GM12864 (cell line): ENCODE measurements at places on chromosomes 3 and 15.

DNA sequence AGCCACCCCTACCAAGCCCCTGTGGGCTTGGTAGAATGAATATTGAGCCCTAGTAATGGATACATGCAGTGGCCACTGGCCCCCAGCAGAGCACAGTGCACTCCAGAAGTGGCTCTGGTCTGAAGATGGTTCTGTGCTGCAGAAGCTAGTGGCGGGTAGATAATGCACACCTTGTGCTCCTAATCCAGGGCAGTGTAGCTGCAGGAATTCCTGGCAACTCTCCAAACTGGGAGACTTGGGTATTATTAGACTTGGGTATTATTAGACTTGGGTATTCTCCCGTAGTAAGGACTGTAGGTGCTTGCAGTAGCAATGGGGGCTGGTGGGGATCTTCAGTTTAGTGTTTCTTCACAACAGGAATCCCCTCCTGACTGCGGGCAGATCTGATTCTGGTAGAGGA is 34.7 kb downstream of the NUSAP1 start:
- DNase-seq, result no peak

DNA sequence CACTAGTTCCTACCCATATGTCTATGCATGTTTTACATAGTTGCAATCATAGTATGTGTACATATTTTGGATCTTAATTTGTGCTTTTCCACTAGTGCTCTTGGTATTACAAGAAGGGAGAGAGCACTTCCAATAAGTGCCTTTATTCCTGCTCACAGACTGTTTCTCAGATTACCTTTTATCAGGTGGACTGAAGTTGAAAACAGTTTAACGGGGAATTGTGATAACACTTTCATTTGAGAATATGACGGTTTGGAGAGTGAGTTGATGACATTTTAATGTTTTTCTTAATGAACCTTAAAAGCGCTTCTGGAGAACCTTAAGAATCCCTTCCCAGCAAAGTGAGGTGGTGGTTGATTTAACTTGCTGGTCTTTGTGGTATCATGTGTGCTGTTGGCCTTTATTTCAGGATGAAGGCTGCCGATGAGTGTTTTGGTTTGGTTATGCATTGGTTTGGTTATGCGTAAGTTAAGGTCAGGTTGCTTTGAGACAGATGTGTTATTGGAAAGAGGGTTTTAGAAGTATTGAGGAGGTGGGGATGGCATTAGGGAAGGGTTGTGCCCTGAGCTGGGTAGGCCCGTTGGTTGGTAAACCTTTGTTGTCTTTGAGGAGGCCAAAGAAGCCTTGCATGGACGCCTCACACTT is 2.8 kb downstream of the EDEM1 start:
- no peak for DNase-seq

GRCh38 chr3:123739754-123740153 is 144.4 kb downstream of the MYLK start:
- no peak for DNase-seq

- DNase-seq, result no peak
These were observed 212.2 kb upstream of the PROK2 start for GRCh38 chr3:71997066-71997653.

DNA sequence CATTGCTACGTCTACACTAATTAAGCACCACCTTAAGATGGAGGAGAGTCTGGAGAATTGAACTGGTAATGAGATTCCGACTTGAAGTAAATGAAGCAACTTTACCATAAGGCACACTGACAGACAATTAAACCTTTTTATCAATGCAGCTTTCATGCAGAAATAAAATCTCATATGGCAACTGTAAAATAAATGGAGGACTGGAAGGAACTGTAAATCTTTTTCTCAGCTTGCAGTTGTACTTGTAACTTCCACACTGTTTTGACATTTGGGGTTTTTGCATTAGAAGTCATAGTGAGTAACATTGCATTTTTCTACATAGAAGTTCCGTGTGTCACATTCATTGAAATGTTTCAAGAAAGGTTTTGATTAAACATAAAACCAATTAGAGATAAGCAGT is 705.3 kb downstream of the NLGN1 start:
- no peak for DNase-seq

- DNase-seq, result no peak
These were observed at the start of gene CGNL1 for GRCh38 chr15:57375827-57376695. Gene CGNL1, plus strand, starts transcription at chr15:57376505. Its CDS starts 61,495 bp downstream, at chr15:57438000.

DNA sequence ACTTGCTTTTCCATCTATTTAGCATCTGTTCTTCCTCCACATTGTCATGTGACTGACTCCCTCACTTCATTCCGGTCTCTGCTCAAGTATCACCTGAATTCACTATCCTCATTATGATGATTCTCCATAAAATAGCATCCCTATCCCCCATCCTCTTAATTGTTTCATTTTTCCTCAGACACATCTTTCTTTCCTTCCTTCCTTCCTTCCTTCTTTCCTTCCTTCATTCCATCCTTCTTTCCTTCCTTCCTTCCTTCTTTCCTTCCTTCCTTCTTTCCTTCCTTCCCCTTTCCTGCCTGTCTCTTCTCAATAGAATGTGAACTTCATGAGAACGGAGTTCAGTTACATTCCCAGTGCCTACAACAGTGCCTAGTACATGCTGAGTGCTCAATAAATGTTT is 32.6 kb upstream of the MTHFS start:
- DNase-seq, result no peak

DNA sequence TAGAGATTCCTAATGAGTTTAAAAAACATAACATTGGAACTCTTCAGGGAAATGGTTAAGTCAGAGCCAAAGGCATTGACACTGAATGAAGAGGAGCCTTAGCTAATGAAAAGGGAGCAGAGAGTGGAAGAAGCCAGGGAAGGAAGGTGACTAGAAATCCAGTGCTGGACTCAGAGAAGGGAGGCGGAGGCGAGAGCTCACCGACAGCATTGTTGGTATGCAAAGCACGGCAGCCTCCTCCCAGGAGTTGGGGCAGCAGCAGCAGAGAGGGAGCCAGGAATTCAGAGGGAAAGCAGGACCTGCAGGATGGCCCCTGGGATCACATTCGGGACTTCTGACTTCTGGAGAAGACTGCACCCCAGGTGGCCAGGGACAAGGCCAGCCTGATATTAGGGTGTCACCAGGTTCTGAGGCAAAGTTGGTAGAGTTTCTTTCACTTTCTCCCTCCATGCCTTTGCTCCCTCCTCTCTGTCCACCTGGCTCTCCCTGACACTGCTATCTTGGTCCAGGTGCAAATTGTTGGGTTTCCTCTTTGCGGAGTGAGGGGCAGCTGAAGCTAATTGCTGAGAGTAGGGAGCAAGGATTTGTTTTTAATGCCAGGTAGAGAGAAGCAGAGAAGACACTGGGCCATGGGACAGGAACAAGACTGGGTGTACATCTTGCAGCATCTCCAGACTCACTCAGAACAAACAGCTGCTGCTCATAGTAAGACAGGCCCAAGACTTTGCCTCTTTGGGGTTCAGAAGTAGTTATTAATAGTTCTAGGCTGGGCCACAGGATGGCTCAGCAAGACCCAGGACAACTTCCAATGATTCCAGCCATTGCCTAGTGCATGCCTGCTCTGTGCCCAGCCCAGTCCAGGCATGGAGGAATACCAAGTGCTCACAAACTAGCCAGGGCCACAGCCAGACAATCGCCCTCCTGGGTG is 157.9 kb downstream of the TLE3 start:
- DNase-seq, result no peak

GRCh38 chr15:58070801-58071418 is 5.4 kb upstream of the ALDH1A2 start:
- peak; percentile 4 for DNase-seq

DNA sequence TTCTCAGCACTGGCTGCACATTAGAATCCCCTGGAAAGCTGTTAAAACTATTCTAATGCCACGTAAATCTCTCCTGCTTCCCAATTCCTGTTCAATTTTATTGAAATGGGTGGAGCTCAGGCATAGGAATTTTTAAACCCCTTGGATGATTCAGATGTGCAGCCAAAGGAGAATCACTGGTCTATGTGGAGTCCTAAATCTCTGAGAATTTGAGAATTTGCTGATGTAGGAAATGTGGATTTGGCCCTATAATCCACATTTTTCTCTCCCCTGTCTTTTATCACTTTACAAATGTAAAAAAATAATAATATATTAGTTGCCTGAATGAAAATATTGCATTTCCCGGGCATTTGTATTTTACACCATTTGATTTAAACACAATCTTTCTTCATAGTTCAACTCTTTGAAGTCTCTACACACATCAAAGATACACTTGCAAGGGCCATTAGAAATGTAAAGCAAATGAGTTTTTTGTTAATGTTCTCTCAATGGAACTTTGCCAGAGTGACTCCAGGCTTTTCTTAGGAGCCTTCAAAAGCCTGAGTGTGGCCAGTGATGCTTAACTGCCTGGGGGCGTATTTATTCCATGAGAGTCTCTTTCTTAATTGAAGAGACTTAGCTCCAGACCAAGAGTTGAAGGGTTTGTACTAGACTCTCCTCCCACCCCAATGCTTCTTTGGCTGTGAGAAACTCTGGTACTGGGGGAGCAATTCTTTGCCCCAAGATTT is 48.8 kb upstream of the PTX3 start:
- no peak for DNase-seq

DNA sequence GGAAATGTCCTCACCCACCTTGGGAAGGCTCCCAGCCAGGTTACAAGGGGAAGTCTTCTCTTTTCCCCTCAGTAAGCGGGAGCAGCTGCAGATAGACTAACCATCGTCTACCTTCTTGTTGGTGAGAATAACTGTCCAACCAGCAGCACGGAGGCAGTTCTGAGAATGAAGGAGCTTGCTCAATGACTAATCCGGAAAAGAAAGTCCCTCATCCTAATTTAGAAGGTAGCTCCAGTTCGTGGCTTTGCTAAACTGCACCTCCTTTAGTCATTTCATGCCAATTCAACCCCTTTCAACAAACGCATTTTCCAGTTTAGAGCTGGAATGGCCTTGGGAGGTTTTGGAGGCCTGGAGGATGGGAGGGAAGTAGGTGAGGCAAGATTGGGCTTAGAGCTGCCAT is 527.4 kb upstream of the PROK2 start:
- peak; percentile 26 for DNase-seq

DNA sequence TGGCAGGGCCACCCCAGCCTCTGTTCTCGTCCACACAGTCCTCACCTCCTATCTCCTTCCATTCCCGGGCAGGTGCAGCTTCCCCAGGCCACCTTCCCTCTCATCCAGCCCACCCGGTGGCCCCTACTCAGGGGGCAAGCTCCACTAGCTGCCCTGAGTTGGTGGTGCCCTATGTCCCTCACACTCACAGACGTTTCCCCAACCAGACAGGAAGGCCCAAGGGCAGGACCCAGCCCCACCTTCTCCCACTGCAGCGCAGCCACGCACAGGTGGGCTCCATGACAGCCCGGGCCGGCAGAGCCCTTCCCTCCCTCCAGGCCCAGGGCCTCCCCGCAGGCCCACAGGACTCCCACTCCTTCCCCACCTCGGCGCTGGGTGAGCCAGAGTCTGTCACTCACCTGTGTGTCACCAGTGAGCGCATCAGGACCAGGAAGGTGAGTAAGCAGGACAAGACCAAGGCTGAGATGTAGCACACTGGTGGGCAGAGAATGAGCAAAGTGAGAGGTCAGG is 11.1 kb downstream of the ISLR start:
- no peak for DNase-seq

DNA sequence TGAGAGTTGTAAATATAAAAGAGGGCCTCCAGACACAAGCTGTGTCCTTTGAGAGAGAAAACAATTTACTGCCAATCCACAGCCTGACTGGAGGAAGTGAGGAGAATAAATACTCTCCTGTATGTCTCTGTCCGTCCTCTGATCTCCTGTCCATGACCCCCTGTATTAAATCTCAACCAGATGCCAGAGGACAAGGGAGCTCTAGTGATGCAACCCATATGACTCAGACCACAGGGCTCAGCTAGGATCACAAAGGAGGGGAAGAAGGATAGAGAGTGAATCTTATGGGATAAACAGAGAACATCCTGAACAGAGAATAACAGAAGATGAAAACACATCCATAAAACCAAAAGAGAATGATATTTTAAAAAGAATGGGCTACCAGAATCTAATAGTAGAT is 482.6 kb downstream of the PLOD2 start:
- DNase-seq, result no peak

DNA sequence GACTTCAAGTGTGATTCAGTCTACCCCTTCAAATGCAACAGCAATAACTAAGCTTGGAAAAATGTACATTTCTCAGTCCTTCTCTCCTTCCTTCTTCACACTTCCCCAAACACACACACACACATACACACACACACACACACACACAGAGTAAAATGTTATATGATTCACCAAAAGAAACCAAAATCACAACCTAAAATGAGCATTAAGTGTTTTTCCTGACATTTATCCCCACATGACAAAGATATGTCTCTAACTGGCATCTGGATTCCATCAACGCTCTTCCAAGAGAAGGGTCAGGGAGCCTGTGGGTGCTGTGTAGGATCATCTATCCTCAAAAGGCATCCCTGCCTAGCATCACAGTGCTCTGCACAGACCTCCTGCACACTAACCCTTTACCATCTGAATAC is 21.0 kb downstream of the PDZRN3 start:
- no peak for DNase-seq

GRCh38 chr15:52042051-52042851 is 23.2 kb downstream of the MAPK6 start:
- no peak for DNase-seq

DNA sequence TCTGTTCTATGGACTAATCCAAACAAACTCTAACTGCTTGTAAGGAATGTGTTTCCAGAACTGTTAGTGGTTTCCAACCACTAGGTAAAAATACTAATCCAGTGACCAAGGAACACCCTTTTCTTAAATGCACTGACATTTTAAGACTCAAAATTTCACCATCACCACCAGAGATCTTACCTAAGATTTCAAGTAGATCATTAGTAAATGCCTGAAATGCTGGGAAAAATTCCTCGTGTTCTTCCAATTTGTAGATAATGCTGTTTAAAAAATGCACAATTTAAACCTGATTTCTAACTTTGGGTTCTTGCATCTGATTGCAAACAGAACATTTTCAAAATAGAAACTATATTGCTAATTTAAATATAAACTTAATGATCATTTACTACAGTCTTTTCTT is 63.4 kb downstream of the ESYT3 start:
- DNase-seq, result no peak

GRCh38 chr3:121719423-121719822 is 30.1 kb downstream of the GOLGB1 start:
- no peak for DNase-seq

GRCh38 chr15:92377083-92377789 is 16.4 kb upstream of the ST8SIA2 start:
- DNase-seq, result no peak

GRCh38 chr3:144865948-144866347 is 894.3 kb downstream of the DIPK2A start:
- DNase-seq, result no peak

- no peak for DNase-seq
These were observed 60.5 kb downstream of the TRAK1 start for GRCh38 chr3:42151596-42152168.
